Activated CD4-positive, CD25-positive, alpha-beta regulatory T cell treated with anti-CD3 and anti-CD28 coated beads, Interleukin-2, amount 50 U/mL, for 24 hours (primary cell): ENCODE measurements at places on chromosomes 3 and 15.

DNA sequence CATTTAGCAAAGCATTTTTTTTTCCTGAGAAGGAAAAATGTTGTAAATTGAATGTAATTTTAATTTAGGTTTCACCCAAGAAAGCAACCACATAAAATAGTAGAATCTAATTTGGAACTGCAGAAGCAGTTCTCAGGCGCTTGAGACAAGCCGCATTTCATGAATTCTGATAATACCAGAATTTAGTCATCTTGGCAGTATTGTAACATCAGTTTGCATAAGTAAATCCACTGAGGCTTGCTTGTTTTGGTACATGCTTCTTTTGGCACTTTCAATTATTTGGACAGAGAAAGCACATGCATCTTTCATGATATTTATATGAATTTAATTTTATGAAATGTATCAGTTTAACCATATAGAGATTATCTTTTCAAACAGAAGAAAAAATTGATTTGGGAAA lies 389.7 kb upstream of the ROBO1 start:
- ATAC-seq, result no peak

DNA sequence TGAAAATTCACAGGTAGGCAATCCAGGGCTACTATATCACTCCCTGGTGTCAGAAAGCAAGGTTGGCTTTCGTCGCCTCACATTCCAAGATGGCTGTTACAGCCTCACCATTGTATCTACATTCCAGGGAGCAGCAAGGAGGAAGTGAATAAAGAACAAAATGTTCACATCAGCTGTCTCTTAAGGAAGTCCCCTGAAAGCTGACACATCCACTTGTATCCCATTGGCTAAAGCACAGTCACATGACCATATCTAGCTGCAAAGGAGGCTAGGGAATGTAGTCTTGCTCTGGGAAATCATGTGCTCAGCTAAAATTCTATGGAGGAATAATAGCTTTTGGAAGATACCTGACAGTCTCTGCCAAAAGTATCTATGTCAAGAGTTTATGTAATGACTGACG lies 12.8 kb upstream of the GATA2 start:
- ATAC-seq, result no peak

DNA sequence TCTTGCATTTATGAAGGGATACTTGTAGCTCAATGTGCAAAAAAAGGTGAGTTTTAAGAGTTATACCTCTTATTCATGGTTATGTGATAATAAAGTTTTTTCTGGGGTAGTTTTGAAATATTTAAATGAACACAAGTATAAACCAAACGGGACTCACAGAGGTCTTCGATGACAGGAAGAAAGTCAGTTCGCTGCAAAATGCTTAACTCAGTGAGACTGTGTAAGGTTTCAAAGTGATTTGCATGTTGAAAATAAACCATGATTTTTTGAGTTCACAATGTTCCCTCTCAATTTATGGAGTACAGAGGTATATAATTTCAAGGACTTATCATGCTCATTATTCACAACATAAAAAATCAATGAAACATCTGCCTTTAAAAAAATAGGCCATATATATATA lies 36.3 kb upstream of the MYH15 start:
- ATAC-seq, result no peak

GRCh38 chr3:46962427-46962826 lies 14.1 kb downstream of the CCDC12 start:
- no peak for ATAC-seq

- no peak for ATAC-seq
These were observed 93.9 kb downstream of the OPA1 start for GRCh38 chr3:193686665-193687483.

GRCh38 chr3:113867506-113867905 lies 28.9 kb downstream of the GRAMD1C start:
- ATAC-seq, result no peak

- ATAC-seq, result no peak
These were observed 30.3 kb downstream of the TPM1 start for GRCh38 chr15:63072809-63073277.

DNA sequence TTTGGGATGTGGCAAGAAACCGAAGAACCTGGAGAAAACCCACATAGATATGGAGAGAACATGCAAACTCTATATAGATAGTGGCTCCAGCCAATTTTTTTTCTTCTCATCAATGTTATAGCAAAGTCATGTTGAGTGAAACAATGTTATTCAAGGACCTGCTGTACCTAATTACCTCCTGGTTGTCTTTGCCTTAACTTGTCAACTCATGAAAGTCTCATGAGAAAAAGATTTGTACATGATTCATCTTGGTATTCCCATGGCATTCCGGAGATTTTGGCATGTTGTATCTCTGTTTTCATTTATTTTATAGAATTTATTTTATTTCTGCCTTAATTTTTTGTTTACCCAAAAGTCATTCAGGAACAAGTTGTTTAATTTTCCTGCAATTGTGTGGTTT lies 303.8 kb upstream of the CDIN1 start:
- ATAC-seq, result no peak

- ATAC-seq, result no peak
These were observed 41.9 kb upstream of the MAP4 start for GRCh38 chr3:48058091-48058490.

DNA sequence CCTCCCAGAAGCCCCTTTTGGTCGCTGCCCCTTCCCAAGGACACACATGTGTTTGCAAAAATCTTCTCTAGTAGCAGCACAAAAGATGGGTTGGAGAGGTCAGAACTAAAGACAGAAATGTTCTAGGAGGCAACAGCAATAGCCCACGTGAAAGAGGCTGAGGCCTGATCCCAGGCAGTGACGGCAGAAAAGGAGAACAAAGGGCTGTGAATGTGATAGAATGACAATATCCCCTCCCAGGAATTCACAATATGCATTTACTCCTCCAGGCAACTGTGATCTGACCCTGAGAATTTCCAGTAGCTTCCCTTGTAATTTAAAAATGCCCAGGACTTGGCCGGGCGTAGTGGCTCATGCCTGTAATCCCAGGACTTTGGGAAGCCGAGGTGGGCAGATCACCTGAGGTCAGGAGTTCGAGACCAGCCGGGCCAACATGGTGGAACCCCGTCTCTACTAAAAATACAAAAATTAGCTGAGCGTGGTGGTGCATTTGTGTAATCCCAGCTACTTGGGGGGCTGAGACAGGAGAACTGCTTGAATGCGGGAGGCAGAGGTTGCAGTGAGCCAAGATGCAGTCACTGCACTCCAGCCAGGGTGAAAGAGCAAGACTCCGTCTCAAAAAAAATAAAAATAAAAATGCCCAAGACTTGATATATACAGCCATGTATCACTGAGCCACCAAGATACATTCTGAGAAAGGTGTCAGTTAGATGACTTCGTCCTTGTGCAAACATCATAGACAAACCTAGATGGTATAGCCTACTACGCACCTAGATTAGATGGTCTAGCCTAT lies 43.6 kb upstream of the PIAS1 start:
- no peak for ATAC-seq

DNA sequence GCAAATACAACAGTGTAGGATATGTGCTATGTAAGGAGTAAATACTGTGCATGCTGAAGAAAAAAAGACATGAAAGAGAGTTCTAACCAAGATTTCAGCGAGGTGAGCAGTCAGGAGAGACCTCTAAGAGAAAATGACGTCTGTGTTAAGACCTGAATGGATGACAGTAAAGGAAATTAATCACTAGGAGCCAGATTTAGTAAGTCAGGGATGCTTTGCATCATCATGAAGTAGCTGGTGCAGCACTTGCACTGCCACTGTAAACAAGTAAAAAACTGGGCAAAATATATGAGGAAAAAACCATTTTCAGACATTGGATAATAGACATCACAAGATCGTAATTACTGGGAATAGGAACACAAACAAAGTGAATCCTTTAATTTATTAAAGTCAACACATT lies 32.6 kb downstream of the RTP4 start:
- no peak for ATAC-seq

- no peak for ATAC-seq
These were observed 58.1 kb upstream of the MEF2A start for GRCh38 chr15:99507504-99508310.

DNA sequence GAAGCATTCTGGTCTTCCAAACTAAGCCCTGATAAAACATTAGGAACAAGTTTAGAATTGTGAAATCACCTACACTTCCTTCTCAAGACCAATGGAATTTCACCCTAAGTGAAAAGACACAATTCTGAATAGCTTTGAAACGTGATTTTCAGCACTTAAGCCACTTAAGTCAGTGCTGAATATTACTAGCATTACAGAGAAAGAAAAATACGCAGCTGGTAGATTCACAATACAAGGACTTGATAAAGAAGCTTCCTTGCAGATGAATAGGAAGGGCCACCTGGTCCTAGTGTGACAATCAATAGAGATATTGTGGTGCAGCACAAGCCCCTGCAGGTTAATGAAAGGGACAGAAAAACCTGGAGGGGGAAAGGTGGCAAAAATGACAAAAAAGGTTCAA lies 353.1 kb upstream of the ALCAM start:
- ATAC-seq, result no peak

- ATAC-seq, result no peak
These were observed 1077.0 kb downstream of the ROBO1 start for GRCh38 chr3:78690766-78691165.

DNA sequence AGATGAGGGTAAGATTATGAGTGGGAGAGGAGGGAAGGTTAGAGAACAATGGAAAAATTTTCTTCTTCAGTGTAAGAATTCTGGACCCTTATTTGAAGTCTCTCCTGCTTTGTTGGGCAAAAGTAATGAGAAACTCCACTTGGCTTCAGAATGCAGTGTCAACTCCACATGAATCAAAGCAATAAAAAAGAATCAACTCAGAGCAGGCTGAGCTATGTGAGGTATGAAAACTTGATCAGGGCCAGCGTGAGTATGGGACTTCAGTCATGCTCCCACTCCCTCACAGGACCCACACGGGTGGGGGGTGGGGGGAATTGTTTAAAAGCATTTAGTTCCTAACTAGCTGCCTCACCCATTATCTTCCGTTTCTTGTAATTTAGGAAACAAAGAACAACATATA lies 502.2 kb downstream of the PDCD6IP start:
- no peak for ATAC-seq

- ATAC-seq, result no peak
These were observed 15.4 kb upstream of the CASR start for GRCh38 chr3:122168044-122168443.

DNA sequence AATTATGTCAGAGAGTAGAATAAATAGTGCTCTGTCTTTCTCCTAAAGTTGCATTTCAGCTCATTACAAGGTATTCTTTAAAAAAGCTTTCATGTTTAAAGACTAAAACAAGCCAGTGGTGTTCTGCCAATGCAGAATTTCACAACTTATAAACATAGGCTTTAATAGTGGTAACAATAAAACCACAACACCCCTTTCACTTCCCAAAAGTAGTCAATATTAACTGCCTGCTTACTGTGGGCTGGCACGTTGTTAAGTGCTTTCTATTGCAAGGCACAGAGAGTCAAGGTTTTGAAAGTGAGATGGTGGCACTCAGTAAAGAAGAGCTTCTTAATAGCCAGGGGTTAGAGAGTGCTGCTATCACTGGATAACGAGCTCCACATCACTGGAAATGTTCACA lies 8.4 kb upstream of the RTP1 start:
- ATAC-seq, result no peak

DNA sequence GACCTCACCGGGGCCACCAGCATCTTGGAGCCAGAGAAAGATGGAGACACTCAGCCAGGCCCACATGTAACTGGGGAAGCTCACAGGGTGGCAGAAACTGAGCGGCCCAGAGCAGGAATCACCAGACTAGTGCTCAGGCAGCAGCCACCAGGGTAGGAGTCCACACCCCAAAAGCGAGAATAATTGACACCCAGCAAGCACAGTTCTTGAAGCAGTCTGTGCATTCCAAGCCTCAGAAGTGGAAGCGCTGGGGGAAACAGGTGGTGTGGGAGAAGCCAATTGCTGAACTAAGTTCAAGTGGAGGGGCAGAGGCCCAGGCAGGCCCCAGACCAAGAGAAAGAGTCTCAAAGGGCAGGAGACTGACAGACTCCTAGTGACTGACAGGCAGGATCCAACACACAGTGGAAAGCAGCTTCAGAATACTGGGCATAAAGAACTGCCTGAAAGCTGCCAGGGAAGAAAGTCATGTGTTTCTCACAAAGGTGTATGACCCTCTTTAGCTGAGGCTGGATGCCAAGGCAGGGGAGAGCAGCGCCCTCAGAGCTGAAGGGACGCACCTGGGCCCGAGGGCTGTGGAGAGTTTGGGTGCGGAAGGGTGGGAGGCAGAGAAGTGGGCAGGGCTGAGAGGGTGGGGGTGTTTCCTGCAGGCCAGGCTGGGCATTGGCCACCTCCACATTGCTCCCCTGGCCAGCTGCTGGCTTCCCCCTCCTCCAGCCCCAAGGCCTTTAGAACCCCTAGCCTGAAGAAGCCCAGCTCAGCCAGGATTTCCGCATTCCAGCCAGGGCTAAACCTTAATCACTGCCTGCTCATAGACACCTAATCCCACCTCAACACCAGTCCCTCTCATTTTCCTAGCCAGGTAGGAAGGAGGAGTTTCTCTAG lies 7.7 kb downstream of the NT5DC2 start:
- no peak for ATAC-seq

DNA sequence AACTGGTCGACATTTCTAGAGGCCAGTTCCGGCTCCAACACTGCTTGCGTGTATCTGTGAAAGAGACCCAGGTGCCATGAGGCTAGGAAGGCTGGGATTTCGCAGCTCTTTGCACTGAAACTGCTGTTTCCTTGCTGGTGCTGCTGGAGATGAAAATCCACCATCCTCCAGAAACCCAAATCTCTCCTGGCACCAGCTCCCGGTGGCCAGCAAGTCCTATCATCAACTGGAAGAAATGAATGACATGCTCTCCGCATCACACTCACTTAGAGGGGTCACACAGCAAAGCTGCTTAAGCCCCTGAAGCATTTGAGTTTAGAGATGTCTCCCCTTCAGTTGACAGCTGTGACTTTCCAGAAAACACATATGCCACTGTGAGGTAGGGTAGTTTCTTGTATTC lies 471.8 kb upstream of the PROK2 start:
- no peak for ATAC-seq

- no peak for ATAC-seq
These were observed 683.0 kb downstream of the NR2F2 start for GRCh38 chr15:97013491-97013890.

DNA sequence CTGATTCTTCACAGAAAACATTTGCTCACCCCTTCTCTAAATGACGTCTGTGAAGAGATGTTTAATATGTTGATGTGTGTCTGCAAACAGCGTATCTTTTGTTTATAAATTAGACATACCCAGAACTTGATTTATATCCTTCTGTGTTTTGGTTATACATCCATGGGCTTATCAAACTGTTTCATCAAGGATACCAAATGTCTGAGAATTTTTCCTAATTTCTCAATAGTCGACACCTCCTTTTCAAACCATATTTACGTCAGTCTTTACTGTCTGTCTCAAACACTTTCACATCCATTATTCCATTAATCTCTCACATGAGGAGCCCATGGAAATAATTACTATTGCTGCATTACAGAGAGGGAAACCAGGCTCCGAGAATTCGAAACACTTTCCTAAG lies 85.4 kb downstream of the FGF12 start:
- ATAC-seq, result no peak

DNA sequence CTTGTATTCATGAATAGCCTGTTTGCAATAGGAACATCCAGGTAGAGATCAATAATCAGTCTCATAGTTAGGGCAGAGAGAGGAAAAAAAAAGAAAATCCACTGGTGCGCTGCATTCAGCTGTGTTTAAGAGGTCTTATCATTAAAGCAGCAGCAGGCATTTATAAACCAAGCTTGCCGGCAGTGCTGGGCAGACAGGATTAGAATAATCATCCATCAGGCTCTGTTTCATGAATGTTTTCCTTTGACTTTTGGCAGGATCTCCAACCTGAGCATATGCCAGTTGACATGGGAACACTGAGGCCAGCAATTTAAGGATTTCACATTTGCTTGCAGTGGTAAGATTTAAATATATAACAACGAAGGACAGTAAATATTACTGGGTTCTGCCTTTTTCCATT lies 305.2 kb upstream of the SEMA6D start:
- ATAC-seq, result no peak

GRCh38 chr3:40477666-40478065 lies 744 bp downstream of the ZNF619 start:
- ATAC-seq, result no peak
